ENCODE measurements at places on chromosomes 13 and 19.

DNA sequence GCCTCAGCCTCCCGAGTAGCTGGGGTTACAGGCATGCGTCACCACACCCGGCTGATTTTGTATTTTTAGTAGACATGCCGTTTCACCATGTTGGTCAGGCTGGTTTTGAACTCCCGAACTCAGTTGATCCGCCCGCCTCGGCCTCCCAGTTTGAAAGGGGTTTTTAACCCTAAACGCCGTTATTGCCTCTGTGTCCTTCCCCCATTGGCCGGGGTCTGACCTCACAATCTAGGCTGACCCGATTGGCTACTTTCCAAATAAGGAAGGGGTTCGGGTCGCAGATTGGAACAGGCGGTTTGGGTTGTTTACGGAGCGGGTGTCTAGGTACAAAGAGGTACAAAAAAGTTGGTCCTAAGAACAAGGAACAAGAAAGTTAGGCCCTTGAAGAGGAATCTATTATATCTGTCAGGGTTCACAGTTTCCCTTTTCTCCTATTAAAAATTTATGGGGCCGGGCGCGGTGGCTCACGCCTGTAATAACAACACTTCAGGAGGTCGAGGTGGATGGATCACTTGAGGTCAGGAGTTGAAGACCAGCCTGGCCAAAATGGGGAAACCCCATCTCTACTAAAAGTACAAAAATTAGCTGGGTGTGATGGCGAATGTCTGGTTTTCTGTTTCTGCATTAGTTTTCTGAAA, 1.0 kb downstream of the ZNF253 start:
- DNase-seq: peak; percentile 45

DNA sequence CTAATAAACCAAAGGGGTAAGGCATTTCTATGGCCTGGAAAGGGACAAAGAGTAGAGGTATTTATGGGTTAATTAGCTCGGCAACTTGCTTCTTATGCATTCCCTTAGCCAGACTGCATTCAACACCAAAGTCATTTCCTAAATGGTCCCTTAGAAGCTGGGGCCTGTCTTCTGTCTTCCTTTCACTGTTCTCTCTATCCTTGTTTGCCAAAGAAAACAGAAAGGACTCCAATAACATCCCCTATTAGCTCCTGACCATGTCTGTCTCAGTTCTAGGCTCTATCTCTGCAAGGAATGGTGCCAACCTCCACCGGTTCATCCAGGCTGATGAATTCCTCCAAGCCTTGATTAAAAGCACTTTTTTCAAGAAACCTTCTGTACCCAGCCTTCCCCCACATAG, 123.5 kb downstream of the KCTD12 start:
- DNase-seq: no peak

- DNase-seq: no peak
These were observed 405.1 kb downstream of the DACH1 start for GRCh38 chr13:71461892-71462291.

GRCh38 chr19:36099166-36099785, 11.7 kb upstream of the OVOL3 start:
- no peak for DNase-seq

GRCh38 chr13:98792785-98793495, 40.5 kb upstream of the SLC15A1 start:
- no peak for DNase-seq

GRCh38 chr19:10508707-10509106, 5.6 kb upstream of the KEAP1 start:
- DNase-seq: no peak

DNA sequence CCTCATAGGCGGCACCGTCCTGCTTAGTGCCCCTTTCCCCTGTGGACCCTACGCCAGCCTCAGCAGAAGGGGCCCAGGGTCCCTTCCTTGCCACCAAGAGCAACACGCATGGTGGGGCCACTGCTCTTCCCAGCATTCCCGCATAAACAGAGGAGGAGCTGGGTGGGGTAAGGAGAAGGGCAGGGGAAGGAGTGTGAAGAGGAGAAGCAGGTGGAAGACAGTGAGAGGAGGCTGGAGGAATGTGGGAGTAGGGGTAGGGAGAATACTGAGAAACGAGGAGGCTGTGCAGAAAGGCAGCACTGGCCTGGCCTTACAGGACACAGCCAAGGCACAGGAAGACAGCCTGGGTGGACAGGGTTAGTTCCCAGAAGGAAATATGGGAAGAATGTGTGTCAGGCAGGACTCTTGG, 43.9 kb downstream of the ZNF331 start:
- DNase-seq: no peak

GRCh38 chr19:31037286-31037980, 311.8 kb downstream of the TSHZ3 start:
- no peak for DNase-seq

DNA sequence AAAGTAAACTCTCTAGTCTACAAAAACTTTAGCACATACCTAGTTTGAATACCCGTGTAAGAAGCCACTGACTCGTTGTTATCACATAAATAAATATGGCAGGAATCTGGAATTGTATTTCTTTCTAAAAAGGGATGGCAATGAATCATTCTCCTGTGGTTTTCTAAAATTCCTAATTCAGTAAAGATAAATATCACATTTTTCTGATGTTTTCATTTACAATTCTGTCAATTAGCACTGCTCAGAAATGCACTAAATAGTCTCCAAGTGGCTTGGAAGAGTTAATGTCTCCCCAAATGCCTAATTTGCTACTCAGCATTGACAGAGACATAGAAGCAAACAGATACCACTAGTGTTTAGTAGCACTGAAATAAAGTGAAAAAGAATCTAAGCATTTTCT, 547.7 kb upstream of the SLITRK1 start:
- DNase-seq: no peak

- no peak for DNase-seq
These were observed 31.6 kb downstream of the USP12 start for GRCh38 chr13:27140060-27140459.

DNA sequence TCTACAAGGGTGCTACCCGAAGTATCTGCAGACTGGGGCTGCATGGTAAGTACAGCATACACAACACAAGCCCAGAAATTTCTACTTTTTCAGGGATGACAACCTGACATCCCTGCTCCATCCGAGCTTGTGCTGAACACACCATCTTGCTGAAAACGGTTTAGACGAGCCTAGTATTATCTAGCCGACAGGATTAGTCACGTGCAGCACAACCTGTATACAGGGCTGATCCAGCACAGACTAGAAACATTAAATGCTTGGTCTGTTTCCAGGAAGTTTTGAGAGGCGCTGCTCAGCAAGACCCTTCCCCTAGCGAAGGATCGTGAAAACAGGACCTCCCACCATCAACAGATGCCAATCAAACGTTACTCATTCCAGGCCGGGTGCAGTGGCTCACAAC, 4.2 kb downstream of the SMIM7 start:
- DNase-seq: no peak

- DNase-seq: peak; percentile 78
These were observed at the start of gene PRKCG for GRCh38 chr19:53881482-53882390. PRKCG (plus strand) TSS chr19:53882197; CDS start chr19:53882495, 298 bp downstream.

DNA sequence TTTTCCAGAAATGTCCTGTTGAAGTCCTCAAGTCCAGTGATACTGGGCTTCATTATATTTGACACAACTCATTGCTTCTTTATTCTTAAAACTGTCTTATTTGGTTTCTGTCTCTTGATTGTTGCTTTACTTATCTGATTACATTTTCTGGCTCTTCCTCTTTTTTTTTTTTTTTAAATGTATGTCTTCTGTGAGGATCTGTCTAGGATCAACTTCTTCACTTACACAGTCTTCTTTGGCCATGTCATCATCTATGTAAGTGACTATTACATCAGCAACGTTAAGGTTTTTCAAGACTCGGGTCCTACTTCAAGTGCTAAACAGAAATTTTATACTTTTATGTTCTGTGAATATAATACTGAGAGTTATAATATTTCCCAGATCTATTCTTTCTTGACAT, 162.1 kb downstream of the PDS5B start:
- no peak for DNase-seq

DNA sequence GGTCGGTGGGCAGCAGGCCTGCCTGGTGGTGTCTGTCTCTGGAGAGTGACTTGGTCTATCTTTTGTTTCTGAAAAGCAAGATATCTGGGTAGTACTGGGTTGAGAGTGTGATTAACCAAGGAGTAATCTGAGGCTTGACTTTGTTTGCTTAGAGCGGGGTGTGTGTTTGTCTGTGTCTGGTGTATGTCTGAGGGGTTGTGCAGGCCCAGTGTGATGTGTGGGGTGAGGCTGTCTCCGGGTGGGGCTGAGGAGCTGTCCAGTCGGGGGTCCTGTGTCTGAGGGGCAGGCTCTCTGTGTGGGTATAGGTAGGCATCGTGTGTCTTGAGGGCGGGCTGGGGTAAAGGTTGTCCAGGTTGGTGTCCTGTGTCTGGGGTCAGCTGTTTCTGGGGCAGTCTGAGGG, 11.1 kb upstream of the TIMM50 start:
- DNase-seq: no peak

DNA sequence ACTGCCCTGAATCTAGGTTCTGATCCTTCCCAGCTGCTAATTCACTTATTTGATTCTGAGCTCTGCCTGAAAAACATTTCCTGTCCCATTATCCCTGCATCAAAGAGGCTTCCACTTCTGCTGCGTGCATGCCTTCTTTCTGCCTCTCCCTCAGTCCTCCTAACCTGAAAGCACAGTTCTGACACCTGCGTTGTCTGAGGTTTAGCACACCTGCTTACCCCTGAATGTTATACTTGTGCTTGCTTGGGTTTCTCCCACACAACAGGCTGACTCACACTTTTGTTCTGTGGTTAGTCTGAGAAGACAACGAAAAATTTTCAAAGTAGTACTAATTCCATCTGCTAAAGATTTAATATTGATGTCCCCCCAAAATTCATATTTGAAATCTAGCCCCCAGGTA, 3.1 kb upstream of the SOHLH2 start:
- DNase-seq: no peak

GRCh38 chr13:28705461-28706083, 13.2 kb downstream of the SLC46A3 start:
- no peak for DNase-seq

DNA sequence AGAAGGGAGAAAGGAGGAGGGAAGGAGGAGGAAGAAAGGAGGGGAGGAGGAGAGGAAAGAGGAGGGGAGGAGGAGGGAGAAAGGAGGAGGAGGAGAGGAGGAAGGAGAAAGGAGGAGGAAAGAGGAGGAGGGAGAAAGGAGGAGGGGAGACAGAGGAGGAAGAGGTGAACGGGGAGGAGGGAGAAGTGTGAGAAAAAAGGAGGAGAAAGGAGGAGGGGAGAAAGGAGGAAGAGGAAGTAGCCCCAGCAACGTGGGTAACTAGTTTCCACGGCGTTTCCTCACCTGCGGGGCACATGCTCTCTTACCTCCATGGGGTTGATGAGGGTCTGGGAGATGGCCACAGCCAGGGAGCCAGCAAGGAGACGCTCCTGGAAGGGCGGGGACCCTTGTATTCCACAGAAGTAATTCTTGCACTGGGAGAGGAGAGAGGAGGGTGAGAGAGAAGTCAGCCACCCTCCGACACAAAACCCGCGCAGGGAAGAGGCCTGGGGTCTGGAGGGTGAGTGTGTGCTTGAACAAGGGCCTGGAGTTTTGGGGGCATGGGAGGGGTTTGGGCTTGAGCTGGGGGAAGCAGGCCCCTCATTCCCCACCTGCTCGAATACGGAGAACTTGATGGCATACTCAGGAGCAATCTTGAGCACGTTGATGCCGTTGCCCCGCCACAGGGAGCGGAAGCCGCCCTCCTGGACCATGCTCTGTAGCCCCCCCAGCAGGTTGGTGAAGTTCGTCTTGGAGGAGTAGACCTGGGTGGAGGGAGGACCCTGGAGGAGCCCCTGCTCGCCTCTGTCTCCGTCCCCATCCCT, 3.9 kb downstream of the SLC25A41 start:
- no peak for DNase-seq

DNA sequence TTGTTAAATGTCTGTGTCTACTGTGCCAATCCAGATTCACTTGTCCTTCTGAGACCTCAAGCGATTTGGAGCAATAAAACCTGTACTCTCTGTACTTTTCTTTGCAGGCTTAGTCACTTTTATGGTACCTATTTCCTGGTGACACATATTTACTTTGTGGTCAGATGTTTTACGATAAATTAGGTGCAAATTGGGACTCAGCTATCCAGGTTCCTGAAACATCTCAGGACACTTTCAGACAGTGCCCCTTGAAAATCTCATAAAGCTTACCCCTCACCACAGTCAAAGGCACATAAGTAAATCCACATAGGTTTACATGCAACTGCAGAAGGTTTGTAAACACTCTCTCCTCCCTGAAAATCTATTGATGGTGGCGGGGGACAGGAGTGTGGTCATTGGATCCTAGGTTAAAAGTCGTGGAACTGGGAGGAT, 438.8 kb downstream of the EFNB2 start:
- DNase-seq: no peak

DNA sequence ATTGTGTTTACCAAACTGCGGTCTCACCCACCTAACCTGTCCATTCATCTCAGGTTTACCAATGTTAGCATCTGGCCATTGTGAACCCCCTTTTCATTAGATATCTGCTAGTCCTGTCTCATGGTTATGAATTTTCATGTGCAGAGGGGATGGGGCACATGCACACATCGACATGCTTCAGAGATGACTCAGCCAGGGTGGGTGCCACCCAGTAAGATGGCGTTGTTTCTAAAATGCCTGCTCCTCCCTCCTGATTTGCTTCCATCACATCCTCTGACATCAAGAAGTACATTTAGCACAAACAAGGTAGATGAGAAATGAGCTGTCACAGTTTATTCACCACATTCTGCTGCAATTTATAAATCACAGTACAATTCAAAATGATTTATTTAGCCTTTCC, 51.3 kb downstream of the GPALPP1 start:
- DNase-seq: no peak

- no peak for DNase-seq
These were observed 55.4 kb upstream of the MTIF3 start for GRCh38 chr13:27505792-27506191.

DNA sequence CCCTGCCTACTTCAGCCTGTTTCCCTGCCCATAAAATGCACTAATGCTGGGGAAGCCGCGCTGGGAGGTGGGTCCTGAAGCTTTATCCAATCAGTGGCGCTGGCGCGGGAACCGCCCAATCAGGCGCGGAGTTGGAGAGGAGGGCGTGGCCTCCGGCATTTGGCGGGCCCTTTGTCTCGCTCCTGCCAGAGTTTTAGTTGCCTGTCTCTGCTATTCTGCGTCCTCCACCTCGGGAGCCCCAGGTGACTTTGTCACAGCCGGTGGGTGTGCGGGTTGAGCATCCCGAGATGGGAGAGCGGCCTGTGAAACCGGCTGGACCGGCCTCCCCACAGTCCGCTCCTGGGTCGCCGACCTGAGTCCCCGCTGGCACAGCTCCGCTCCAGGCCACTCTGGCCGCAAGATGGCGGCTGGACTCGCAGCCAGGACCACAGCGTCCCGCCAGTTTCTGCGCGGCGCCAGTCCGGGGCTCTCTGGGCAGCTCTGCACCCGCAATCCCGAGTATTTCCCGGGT, 30.7 kb upstream of the ZNF429 start:
- no peak for DNase-seq

Measured in SJCRH30 (cell line).